ENCODE measurements at places on chromosomes 4 and X. TPM values are rescaled to one million over a fixed set of nuclear protein-coding genes. Genes with fewer than 3 reads are reported as not detected.

Gene COL4A6
- total RNA-seq = 16.1 TPM

Gene HPGDS
- 4.4 TPM for total RNA-seq

Gene MAOA
- total RNA-seq = 241 TPM

Gene MAGEA8
- total RNA-seq = not detected

Gene PPM1K
- total RNA-seq = 14.2 TPM

Gene BMP3
- 108 TPM for total RNA-seq

Gene POF1B
- total RNA-seq = 46.8 TPM

Gene DCHS2
- total RNA-seq = 1.8 TPM

Gene STIM2
- 31.2 TPM for total RNA-seq

Gene CT45A3
- total RNA-seq = not detected

Gene BEND4
- total RNA-seq = 0.18 TPM

Gene PPP1R2C
- not detected for total RNA-seq

Gene CNGA1
- 36.8 TPM for total RNA-seq

Gene VCX3A
- total RNA-seq = not detected

GRCh38 chr4:111959222-111959621, 186.0 kb upstream of the FAM241A start:
- DNase-seq = no peak

- no peak for DNase-seq
These were observed 53.9 kb upstream of the ZNF157 start for GRCh38 chrX:47316276-47317025.

DNA sequence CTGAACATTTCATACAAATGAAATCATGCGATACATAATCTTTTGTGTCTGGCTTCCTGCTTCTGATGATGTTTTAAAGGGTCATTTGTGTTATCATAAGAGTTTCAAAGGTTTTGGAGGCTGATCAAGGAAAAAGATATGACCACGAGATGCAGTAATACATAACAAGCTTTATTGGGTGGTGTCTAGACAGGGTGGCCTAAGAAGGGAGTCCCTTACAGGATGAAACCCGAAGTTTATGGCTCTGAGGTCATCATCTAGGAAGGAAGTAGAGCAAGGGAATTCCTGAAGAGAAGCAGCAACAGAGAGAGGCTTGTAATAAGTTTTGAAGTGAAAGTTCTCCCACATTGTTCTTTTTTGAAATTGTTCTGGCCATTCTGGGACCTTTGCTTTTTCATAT, 40.8 kb upstream of the SOD3 start:
- DNase-seq = no peak

- DNase-seq = no peak
These were observed 81.3 kb upstream of the ATOH1 start for GRCh38 chr4:93747220-93747619.

- DNase-seq = no peak
These were observed 6.9 kb downstream of the CCNB3 start for GRCh38 chrX:50211510-50211909.

DNA sequence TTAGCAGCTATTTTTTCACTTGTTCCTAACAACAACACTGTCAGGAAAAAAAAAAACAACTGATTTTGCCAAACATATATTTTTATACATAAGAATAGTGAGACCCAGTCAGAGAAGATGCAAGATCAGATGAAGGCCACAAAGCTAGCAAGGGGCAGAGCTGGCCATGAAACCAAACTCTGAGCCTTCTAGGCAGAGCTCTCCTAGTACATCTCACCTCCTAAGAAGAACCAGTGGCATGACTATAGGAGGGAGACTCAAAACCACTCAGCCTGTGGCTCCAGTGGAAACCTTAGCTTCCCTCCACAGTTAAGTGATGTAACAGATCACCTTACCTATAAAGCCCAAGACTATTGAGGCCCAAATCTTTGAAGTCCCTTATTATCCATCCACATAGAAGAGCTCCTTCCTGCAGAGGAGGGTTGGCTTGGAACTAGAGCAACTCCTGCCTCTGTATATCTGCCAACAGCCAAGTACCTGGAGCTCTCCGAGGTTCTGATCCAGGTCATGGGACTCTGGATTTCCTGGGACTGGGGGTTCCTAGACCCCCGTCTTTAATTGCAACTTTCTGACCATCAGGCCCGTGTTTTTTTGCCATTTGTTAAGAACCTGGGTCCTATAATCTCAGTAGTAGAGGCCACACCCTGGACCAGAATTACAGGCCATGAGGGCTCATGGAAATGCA, 136.5 kb downstream of the SH3KBP1 start:
- no peak for DNase-seq

DNA sequence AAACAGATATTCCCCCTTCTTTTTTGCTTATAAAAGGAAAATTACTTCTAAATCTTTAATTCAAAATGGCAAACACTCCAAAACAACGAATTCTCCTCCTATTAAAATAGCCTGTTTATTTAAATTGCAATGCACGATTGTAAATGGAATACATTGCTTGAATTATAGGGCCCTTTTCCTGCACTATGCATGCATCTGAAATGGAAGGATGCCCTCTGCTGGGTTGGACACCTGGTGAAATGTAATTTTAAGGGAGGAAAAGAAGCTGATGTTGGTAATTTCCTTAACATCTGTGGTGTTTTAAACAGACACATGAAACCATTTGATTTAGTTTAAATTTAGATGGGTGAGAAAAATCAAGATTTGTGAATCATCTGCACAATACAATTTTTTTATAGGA, 72.8 kb downstream of the GRXCR1 start:
- DNase-seq = no peak

DNA sequence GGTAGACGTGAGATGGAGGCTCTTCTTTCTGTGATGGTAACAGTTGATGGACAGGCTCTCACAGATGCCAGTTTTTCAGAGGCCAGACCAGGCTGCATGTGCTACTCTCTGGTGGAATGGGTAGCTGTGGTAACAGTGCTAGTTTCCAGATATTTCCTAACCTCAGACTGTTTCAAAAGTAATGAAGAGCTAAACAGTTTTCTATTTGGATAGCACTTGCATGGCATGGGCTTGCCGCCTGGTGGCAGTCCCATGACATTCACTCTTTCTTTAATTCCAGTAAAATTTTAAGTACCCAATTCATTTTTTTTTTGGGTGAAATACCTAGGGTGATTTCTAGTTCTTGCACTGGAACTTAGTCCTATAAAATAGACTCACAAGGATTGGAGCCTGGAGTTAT, 220.2 kb upstream of the MAD2L1 start:
- no peak for DNase-seq

DNA sequence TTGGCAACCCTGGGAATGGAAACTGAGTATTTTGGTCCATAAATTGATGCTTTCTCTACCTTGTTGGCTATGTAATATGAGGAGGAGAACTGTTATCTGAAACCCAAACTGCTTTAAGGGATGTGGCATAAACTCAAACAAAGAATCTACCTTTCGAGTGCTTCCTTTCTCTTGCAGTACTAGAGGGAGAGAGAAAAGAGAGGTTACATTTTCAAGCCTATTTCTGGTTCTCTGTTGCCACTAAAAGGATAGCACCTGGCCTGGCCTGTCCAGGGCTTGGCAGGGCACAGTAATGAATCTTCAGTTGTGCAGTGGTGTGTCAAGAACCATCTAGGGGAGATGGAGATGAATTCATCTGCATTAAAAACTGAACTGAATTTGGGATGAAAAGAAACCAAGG, 308.6 kb downstream of the PTTG2 start:
- DNase-seq = no peak

GRCh38 chrX:44705817-44706551, 137.8 kb upstream of the DUSP21 start:
- no peak for DNase-seq

GRCh38 chr4:42489095-42489494, 91.8 kb downstream of the SHISA3 start:
- no peak for DNase-seq

DNA sequence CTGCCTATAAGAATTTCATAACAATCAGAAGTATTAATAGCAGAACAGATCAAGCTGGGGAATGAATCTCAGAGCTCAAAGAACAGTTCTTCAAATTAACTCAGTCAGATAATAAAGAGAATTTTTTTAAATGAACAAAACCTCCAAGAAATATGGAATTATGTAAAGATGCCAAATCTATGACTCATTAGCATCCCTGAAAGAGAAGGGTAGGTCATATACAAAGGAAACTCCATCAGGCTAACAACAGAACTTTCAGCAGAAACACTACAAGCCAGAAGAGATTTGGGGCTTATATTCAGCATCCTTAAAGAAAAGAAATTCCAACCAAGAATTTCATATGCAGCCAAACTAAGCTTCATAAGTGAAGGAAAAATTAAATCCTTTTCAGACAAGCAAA, 28.6 kb downstream of the CBR4 start:
- no peak for DNase-seq

DNA sequence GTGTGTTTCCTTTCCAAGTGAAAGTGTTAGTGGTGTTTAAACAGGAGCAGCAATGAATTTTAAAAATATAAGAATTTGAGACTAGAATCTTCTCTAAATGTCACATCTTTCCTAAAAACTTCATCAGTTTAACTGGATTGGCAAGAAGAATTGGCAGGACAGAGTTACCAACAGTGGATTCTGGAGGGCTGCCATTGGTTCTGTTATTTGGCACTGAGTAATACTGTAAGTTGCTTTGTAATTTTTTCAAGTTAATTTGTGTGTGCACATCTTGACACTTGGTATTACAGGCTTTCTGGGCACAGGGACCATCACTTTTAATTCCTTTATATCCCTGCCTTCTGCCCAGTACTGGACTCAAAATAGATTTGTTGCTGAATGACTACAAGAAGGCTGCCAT, 4.5 kb upstream of the GPRIN3 start:
- no peak for DNase-seq

- no peak for DNase-seq
These were observed 37.6 kb downstream of the AMOT start for GRCh38 chrX:112803060-112803459.

DNA sequence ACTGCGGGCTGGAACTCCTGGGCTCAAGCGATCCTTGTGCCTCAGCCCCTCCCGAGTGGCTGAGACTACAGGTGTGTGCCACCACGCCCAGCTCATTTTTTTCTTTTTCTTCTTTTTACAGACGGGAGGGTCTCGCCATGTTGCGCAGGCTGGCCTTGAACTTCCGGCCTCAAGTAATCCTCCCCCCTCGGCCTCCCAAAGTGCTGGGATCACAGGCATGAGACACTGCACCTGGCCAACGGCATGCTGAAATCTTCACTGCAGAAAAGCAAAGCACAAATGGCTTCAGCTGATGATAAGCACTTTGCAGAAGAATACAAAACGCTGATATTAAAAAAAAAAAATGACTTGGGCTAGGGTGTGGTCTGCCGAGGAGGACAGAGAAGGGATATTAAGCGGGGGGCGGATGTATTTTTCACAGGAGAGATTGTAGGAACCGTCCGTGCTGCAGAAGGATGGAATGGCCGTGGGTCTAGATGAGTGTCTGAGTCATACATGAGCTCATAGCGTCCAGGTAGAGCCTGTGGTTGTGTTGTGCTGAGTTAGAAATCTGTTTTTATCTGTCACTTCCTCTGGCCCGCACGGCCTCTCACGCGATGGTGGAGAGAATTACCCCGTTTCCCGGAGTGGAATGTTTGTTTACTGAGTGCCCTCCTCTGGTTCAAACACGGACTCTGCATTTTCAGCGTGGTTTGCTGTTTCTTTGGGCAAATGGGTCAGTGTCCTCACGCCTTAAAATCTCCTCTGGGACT, 8.5 kb upstream of the AKAP17A start:
- DNase-seq = peak; percentile 23

GRCh38 chr4:122777846-122778673, 45.6 kb downstream of the BBS12 start:
- no peak for DNase-seq

- DNase-seq = no peak
These were observed 493 bp upstream of the KCNIP4 start for GRCh38 chr4:21949073-21949457.

DNA sequence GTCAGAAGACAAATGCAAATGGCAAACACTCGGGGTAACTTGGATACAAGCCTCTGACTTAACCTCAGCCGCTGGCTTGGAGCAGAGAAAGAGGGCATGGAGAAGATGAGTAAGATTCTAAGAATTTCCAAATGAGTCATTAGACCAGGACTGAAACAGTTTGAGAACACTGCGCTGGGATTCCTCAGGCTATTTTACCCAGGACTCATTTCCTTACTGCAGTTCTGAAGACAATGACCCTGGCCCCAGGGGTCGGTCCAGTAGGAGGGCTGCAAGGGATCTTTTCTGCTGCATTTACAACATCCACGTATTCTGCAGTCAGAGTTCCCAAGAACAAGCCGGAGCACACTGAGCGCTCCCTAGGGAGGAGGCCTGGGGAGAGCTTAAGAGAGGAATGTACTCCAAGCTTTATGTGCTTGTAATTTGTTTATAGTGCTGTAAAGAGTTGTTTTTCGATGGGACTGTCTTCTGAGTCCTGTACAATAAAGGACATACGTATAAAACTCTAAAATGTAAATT, 27.3 kb upstream of the SORBS2 start:
- DNase-seq = no peak

DNA sequence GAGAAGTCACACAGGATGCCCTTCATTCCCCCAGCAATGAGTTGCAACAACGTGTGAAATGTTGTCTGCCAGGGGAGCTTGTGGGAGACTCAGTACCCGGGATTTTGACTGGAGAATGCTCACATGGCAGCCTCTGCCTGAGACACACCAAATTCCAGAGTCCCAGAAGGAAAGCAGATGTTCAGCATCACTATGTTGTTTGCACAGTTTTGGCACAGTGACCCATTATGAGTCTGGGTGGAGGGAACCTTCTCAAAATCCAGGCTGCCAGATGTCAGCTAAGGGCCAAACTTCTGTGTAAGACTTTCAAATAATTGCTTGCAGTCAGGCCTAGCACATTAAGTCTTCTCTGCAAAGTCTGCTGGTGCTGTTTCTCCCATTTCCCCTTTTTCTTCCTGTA, 1029.7 kb upstream of the TENM3 start:
- DNase-seq = no peak
